ENCODE measurements at places on chromosomes 3 and 15.

GRCh38 chr3:152323834-152324233 lies 55.1 kb downstream of the MBNL1 start:
- no peak for DNase-seq

- DNase-seq: no peak
Observed at GRCh38 chr3:151074256-151074655, 11.2 kb upstream of the MED12L start.

- DNase-seq: peak; percentile 88
Observed at GRCh38 chr3:46892285-46893145, 15.0 kb downstream of the PTH1R start.

DNA sequence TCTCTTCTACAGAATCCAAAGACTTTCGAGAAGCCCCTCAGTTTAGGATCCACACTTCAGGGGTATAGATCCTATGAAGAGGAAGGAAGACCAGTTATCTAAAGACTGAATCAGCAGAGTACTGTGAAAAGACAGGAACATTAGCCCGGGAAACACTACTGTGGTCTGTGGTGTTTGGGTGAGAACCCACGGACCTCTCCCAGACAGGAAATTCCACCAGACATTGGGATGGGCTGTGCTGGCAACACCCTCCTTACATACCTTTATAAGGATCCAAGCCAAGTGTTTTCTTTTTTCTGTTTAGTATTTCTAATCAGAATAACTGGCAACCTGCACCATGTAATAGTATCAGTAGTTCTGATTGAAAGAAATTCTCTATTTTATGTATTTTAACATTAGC lies 14.1 kb downstream of the TMEM207 start:
- DNase-seq: no peak

DNA sequence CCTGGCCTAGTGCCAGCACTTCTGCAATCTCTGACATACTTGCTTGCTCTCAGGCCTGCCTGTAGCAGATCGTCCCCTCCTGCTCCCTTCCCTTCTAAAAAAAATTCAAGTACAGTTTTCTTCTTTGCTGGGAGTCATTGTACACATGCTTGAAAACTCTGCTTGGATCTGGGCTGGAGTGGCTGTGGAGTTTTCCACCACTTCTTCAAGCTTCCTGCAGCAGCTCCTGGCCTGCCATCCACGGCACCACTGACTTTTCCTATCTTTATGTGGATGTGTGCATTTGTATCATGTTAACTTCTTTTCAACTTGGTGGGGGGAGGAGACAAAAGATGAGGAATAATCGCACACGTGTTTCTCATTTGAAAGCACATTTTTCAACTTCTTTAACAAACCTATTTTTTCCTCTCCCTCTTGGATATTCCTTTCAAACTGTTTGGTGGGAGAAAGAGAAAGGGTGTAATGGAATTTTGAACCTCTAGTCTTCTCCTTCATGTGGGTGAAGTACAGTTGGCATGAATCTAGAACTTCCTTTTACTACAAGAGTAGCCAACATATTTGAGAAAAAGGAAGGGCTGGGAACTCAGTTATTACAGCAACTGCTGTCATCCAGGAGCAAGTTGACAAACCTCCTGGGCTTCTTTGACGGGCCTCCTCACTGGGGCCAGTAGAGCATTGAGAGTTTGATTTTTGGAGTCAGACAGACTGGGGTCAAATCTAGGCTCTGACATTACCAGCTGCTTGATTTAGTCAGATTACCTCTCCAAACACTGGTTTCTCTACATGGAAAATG lies 61.2 kb upstream of the LRTM1 start:
- DNase-seq: peak; percentile 44
